ENCODE measurements at places on chromosomes 5 and 9.

GRCh38 chr5:144469106-144469505, 298.4 kb downstream of the KCTD16 start:
- DNase-seq: no peak

DNA sequence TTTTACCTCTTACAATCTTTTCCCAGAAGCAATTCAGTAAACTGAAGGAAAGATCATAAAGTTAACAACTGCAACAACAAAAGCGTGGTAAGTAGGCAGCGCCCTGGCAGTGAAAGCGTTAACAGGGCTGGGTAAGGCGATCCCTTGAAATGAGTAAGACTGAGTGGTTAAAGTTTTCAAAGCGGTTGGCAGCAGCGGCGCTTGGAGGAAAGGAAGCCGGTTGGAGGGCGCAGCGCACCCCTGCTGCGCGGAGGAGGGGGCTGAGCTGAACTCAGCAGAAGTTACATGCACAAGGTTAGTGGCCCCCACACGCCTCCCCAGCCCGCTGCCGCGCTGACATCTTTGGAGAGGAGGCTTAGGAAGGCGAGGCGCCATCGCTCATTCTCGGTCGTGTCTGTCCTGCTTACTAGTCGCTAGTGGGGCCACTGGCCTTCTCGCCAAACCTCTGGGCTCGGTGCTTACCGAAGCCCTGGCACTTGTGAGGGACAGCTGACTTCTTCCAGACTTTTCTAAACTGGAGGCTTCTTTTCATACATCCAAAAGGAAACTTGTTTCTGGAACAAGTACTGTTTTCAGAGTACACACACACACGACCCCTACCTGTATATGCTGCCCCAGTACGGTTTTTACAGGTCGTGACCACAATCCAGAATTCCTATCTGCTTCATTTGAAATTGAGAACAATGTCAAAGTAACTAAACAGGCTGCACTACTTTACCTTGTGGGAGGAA, at the start of gene SH3RF2:
Gene SH3RF2 (plus strand): TSS at position 178 of the 731 bp plus-strand sequence. CDS start 1,351 bp downstream, outside the sequence.
- DNase-seq: no peak

DNA sequence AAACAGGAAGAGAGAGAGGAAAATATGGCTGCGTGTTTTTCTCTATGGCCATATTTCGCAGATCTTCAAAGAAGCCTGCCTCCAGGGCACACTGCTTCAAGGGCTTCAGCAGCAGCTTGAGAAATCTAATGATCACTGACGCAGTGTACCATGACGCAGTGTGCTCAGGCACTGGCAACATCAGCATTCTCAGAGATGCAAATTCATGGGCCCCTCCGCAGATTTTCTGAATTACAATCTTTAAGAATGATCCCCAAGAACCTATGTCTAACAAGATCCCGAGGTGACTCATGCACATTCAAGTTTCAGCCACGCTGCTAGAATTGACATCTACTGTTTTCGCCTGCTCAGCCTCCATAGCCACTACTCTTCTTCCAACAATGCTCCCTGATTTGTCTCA, 143.9 kb upstream of the ZNF366 start:
- no peak for DNase-seq

DNA sequence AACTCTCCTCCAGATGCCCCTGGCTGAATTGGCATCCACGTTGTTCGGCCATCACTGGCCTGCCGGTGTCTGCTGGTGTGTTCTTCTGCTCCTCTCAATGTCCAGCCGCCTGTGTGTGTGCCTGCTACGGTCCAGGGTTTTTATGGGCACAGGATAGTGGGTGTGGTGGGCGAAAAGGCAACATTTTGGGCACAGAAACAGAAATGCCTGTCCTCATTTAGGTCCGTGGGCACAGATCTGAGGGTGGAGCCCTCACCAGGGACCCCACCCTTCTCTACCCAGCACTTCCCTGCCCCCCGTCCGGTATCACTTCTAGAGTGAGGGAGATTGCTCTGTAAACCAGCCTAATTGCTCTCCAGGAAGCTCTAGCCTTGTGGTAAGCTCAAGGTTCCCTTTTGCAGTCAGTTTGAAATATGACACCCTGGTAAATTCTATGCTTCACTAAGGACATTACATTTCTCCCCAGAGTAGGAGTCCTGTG, 410.1 kb downstream of the MAT2B start:
- DNase-seq: no peak

GRCh38 chr5:118653872-118654271, 334.5 kb downstream of the DTWD2 start:
- no peak for DNase-seq

DNA sequence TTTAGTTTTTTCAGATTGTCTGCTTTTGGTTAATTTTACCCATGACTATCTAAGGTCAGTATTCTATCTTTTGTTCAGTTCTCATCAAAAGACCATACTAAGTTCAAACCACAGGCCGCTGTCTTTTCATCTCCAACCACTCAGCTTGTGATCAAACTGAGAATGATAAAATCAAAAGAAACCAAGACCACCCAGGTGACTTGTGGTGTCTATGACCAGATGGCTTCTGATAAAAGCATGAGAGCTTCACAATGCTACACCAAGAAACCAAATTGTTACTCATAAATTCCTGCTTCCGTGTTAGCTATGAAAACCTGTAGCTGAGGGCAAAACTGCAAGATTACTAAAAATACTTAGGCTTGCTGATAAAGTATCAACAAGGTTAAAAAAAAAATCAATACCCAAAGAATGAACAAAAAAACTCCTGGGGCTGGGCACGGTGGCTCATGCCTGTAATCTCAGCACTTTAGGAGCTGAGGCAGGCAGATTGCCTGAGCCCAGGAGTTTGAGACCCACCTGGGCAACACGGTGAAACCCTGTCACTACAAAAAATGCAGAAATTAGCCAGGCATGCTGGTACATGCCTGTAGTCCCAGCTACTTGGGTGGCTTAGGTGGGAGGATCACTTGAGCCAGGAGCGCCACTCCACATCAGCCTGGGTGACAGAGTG, 25.8 kb upstream of the GPX8 start:
- DNase-seq: no peak

GRCh38 chr9:133532937-133533668, 1.4 kb upstream of the ADAMTSL2 start:
- peak; percentile 5 for DNase-seq

DNA sequence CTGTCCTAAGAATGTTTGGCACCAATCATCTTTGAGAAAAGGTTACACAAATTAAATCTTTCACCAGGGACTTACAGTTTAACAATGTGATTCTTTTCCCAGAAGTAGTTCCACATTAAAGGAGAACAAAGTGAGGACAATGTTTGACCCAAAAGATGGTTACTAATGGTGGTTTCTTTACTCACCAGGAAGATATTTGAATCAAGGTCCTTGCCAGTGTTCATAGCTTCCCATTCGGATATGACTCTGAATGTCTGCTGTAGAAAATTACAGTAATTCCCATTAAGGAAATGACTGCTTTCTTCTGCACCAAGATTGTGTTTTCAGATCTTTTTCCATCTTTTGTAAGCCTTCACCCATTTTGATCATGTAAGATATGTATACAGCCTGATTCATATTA, 114.6 kb upstream of the ADAMTSL1 start:
- no peak for DNase-seq

- DNase-seq: no peak
Measured at GRCh38 chr5:58640011-58640410, 57.1 kb downstream of the RAB3C start.

DNA sequence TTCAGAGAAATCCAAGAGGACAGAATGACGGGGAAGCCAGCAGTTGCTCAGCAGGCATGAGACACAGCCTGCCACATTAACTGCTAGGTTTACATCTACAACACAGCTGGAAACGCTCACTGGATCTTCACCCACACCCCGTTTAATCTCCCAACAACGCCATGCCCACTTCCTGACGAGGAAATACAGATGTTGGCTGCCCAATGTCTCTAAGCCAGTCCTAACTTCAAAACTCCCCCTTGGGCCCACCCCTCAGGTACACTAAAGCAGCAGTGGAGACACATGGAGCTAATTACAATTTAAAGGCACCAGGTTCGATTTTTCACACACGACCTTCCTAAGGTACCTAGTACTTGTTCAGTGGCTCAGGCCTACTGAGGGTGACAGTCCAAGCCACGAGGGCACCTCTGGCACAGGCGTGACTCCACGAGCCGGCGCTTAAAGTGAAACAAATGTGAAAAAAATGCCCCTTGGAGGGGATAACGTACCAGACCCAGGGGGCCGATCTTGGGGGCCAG, 904 bp downstream of the RPL12 start:
- no peak for DNase-seq

DNA sequence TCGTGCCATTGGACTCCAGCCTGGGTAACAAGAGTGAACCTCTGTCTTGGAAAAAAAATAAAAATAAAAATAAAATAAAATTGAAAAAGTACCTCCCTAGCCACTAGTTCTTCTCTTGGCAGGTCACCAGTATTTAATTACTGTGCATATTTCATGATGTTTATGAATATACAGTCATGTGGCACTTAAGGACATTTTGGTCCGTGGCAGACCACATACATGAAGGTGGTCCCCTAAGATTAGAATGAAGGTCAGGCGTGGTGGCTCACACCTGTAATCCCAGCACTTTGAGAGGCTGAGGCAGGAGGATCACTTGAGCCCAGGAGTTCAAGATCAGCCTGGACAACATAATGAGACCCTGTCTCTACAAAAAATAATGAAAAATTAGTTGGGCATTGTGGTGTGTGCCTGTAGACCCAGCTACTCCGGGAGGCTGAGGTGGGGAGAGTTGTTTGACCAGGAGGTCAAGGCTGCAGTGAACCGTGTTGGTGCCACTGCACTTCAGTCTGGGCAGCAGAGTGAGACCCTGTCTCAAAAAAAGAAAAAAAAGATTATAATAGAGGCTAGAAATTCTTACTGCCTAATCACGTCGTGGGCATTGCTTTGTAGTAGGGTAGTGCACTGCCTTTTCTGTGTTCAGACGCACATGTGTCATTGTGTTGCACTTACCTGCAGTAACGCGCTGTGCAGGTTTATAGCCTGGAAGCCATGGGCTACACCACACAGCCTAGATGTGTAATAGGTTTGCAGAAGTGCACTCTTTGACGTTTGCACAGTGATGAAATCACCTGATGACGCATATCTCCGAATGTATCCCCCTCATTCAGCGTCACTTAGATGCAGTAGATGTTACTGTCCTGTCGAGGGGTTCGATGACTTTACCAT, 12.8 kb downstream of the EHMT1 start:
- DNase-seq: no peak

DNA sequence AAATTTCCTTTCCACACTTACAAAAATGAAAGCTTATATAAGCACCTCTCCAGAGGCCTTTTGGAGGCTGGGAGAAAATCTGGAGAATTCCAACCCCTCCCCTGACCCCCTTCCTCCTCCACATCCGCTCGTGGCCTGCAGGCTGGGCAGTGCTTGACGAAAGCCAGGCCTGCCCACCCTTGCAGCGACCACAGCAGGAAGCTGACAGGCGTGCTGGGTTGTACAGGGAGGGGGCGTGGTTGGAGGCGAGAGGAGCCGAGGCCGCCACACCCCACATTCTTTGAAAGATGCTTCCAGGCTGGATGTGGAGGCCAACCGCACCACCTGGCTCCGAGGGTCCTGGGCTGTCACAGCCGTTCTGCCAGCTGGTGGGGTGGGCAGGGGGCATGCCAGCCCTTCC, 47.8 kb upstream of the IER5L start:
- peak; percentile 69 for DNase-seq
